Activated T-cell treated with anti-CD3 and anti-CD28 coated beads for 48 hours (primary cell): ENCODE measurements at places on chromosomes 16 and 17.
A peak's percentile ranks its signal among the peaks of the same experiment; 100 is the strongest.

DNA sequence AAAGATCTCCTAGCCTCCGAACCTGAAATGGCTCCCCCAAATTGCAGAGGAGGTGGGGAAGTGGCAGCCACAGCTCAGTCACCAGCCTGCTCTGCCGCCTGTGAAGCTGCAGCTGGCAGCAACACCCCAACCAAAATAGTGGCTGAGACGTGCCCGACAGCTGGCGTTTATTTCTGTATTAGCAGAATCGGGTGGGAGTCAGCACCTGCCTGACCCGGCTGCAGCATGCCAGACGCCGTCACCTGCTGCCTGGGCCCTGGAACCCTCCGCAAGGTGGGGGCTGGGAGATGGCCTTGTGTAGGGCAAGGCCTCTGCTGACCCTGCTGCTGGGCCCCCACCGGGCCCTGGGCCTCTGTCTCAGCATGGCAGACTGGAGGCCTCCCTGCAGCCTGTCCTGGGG lies 17.5 kb upstream of the PABPN1L start:
- DNase-seq, result no peak

GRCh38 chr17:36185416-36185815 lies 9.0 kb upstream of the TBC1D3B start:
- DNase-seq, result no peak

GRCh38 chr16:68798398-68798797 lies 44.9 kb upstream of the TANGO6 start:
- no peak for DNase-seq

DNA sequence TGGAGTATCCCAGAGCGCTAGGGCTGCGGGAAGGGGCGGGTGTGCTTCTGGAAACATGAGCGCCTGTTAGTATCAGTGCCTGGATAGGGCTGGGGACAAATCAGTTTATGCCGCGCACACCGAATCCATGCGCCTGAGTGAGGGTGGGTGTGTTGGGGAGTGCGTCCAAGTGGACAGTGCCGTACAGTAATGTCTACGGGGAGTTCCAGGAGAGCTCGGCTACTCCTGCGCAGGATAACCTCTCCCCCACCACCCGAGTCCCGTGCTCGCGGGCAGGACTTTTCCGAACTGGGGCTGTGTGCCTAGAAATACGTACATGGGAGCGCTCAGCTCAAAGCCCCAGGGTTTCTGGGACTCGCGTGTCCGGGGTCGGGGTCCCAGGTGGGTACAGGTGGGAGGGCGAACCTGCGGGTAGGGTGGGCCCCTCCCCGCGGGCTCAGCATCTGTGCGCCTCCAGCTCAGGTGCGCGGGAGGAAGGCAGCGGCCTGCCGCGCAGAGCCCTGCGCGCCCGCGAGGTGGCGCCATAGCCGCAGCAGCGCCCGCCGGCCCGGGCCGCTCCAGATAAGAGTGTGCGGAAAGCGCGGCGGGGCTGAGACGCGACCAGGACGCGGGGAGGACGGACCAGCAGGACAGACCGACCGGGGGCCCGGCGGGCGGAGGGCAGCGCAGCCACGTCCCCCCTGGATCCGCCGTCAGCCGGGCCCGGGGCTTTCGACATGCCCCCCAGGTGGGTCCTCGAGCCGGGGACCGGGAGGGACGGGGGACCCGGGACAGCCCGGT lies at the start of gene HIC1:
Gene HIC1, plus strand, starts transcription at position 592 of the 780 bp plus-strand sequence. CDS start 1,588 bp downstream, outside the sequence.
- peak; percentile 86 for DNase-seq

GRCh38 chr17:49361129-49361901 lies 735 bp downstream of the ZNF652 start:
- peak; percentile 47 for DNase-seq

DNA sequence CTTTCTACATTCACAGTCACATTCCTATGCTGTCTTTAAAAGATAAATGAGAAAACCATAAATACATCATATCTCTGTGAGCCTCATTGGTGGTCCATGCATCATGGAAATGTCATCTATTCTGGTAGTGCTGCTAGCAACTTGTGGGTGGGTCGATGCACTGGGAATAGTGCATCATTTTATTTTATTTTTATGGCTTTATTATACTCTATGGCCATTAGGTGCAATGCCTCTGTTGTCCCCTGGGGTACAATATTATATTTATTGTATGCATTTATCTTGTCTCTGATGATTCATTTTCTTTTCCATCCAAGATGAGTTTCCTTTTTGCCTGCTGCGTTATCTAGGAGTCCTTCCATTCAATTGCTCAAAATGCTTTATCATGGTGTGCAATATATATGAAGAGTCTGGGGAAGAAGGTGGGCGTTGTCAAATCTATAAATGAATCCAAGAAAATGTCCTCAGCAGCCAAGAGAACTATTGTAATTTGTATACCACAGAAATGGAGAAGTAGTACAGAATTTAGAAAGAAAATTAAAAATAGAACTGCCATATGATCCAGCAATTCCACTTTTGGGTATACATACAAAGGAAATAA lies 324.0 kb downstream of the KCNJ2 start:
- DNase-seq, result no peak

GRCh38 chr17:64110379-64111152 lies 19.4 kb downstream of the ERN1 start:
- DNase-seq, result no peak

DNA sequence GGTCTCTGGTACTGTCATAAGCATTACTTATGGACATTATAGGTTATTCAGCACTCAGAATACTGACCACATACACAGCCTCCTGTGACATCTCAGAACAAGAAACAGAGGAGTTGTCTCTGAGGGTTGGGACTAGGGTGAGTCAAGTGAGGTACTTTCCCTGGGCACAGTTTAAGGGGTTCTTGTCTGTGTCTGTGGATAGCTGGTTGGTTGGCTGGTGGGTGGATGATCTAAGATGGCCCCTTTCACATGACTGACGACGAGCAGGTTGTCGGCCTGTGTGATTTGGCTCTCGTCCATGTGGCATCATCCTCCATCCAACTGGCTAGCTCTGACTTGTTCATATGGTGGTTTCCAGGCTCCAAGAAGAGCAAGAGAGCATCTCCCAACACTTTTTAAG lies 163.9 kb downstream of the PRKCB start:
- peak; percentile 67 for DNase-seq

DNA sequence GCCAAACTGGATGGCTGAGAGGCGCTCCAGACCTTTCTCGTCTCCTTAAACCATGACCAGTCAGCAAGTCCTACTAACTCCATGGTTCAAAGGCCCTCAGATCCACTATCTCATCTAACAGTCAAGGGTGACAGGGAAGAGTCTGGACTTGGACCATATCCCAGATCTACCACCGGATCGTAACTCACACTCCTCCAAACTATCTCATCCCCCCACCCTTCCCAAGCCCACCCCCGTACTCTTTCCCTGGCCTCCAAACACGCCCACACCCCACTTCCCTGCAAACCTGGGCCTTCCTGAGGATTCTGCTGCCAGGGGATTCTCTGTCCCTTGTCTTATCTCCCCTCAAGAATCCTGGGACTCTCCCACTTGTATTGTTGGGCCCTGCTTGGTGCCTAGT lies 5.1 kb downstream of the CDIP1 start:
- DNase-seq, result no peak

GRCh38 chr16:832652-833336 lies 32.3 kb upstream of the GNG13 start:
- no peak for DNase-seq

GRCh38 chr16:81723098-81723723 lies 55.9 kb upstream of the PLCG2 start:
- DNase-seq, result no peak

DNA sequence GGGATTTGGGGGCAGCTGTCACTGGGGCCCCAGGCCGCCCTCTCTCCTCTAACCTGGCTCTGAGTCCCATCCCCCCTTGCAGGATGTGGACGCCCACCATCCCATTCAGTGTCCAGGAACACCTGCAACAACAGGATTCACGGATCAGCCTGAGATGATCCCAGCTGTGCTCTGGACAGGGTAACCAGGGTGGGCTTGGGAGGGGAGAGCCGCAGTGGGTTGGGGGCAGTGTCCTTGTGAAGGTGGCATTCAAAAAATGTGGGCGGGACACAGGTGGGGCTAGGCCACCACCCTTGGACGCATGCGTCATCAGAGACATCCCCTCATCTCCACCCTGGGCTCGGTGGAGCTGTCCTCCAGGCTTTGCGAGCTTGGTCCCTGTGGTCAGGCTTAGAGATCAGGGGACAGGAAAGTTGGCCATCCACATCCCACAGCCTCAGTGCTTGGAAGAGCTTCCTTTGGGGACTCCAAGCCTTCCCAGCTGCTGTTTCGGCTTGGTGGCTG lies 19.1 kb downstream of the DEXI start:
- DNase-seq, result no peak
